Activated CD8-positive, alpha-beta memory T cell treated with anti-CD3 and anti-CD28 coated beads for 48 hours (primary cell): ENCODE measurements at places on chromosomes 7 and 10.

DNA sequence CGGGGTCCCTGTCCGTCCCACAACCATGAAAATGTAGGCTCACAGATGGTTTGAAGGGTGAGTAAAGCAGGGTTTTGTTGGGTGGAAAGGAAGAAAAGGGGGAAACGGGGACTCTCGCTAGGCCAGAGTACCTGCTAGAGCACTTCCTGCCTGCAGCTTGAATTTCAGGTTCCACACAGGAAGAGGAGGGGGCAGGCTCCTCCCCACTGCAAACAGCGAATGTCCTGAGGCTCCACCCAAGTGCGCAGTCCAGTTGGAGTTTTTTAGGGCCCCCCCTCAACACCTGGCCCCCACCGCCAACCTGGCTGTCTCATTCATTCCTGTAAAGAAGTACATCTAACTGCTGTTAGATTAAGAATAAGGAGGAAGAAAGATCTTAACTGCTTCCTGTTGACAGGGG is 414.7 kb downstream of the SH2D4B start:
- DNase-seq = no peak

DNA sequence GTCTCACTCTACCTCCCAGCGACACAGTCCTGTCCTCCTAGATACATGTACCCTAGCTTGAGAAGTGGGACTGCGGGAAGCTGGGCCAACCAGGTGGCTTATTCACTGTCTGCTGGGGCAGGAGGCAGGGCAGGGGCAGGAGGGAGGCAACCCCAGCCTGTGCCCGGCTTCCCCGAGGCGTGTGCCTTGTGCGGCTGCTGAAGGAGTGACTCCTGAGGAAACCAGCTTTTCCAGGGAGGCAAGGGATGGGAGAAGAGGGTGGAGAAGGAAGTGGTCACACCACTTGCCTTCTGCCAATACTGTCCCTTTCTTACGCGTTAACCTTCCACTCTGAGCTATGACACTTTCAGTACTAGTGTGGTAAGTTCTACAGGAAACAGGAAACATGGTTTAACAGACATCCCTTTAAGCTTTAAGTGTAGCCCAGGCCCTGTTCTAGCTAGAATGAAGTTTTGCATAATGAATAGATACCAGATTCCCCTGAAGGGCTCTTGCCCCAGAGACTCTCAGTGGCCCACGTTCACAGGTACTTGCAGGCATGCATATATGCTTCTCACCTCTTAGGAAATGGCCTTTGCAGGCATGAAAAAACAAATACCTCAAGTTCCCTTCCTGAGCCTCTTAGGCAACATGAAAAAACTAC is 40.6 kb downstream of the SYPL1 start:
- no peak for DNase-seq

- no peak for DNase-seq
Measured at GRCh38 chr10:5291501-5292195, 73.1 kb upstream of the UCN3 start.

DNA sequence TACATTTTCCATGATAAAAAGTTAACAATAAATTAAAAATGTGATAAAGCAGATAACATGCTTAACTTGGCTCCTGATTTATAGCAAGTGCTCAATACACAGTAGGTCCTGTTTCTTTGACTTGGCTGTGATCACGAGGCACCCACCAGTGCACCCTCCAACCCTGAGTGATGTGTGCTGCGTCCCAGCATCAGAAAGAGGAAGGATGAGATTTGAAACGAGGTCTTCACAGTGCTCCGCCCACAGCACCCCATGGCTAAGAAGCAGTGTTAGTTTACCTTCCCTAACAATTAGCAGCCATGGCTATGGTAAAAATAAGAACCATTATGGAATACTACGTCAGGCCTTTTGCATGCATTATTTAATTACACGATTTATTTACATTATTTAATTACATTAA is 292.0 kb upstream of the ZMIZ1 start:
- DNase-seq = no peak

DNA sequence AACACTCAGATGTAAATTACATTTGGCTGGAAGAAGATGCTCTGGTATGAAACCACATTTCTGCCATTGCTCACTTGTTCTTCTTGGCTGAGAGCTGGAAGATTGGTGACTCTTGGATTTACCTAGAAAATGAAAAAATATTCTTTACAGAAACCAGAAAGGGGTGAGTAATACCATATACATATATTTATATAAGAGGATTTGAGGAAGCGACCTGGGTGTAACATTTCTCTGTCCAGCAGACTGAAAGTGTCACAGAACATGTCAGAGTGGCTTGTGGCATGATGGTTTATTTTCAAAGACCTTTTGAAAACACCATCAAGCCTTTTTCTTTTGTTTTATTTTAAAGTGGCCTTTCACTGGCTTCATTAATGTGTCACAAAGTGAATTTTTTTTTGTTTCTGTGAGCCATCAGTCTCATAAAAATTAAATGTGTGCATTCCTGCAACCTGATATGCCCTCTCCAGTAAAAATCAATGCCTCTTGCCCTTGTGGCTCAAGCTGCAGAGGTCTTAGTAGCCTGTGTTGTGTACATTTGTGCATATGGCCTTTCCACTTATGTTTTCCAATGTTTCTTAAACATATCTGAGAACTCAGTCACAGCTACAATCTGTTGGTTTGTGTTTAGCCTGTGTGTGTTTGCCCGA is 23.5 kb downstream of the CREB5 start:
- no peak for DNase-seq

GRCh38 chr7:100892364-100893317 is 3.0 kb downstream of the ACHE start:
- DNase-seq = no peak

DNA sequence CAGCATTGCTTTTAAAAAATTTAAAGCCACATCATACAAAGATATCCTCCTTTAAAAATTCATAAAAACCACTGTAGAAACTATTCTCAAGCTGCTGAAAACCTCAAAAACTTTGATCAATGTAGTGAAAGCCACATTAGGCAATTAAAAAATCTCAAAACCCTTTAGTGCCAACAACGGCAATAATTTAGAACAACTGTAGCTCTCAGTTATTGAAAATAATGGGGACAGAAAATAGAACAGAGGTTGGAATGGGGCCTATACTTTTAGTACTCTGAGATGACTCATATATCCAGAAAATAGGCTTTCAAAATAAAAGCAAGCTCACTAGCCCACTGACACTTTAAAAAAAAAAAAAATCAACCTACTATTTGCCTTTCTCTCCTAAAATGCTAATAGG is 87.5 kb downstream of the GSAP start:
- DNase-seq = no peak

GRCh38 chr10:69335063-69335587 is 56.8 kb downstream of the HK1 start:
- no peak for DNase-seq

DNA sequence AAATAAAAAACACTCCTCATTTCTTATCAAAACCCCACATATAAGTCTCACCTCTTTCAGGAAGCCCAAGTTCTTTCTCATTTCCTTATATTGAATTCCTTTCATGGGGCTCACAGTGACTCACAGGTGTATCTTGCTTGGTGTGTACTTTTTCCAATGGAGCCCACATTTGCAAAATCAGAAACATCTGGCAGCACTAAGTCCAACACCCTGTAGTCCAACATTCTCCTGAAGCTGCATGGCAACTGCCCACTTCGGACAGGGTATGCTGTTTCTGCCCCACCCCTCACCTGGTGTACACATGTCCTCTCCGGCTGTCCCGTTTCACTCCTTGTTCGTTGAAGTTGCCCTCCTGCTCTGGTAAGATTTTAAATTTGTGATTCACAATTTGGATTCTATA is 544.1 kb downstream of the SORCS3 start:
- no peak for DNase-seq

DNA sequence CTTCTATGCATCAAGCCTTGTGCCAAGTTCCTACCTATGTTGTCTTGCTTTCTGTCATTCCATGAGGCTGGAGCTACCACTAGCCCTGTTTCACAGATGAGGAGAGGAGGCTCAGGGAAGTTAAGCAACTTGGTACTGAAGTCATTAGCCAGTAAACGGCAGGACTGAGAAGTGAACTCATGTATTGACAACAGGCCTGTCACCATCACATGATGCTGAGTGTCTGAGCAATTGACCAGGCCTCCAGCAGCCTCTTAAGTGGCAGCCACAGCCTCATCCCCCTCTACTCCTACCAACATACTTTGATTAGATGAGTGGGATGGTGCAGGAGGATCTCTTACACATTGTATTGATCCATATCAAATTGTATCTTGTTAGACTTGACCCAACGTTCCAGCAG is 317.6 kb downstream of the GRID1 start:
- DNase-seq = no peak

DNA sequence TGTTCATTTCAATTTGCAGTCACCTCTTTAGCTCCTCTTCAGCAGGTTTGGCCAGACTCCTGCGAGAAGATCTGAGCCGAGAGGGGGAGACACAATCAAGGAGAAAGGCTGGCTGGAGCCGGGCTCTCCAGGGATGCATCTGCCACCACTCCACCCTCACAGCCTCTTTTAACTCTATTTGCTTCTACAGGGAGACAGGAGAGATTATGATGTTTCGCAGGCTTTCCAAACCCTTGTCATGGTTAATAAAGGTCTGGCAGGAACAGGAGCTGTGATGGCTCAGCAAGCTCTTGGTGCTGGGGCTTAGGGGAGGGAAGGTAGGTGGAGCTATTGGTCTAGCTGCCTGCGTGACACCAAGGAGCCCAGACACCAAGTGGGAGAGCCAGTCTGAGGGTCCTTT is 448.1 kb upstream of the PODXL start:
- DNase-seq = no peak

DNA sequence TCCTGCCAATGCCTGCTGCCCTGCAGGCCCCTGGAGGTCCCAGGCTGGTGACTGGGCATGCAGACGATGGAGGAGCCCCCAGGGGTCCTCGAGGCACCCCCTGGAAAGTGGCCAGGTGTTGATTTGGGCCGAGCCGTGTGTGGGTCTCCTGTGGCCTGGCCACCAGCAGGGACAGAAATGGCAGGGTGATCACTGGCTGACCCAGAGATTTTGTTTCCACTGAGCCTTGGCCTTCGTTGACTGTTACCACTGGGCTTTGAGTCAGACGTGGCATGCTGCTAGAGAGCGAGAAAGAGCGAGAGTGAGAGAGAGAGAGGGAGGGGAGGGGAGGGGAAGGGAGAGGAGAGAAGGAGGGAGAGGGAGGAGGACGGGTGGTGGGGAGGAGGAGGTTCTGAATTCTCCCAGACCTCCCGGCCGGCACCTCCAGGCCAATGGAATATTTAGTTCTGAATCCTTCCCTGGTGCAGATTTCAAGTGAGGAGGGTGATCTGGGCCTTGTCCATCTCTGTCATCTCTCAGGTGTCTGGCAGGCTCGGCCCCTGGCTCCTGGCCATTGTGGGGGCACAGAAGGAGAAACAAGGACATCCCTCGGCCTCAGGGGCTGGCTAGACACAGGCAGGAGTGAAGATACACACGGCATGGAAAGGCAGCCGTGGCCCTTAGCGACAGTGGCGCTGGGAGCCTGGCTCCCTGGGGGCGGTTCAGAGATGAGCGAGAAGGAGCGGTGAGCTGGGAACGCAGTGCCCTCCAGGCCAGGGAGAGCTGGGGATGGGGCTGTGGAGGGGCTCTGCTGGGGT is 58.2 kb downstream of the GLRX3 start:
- DNase-seq = no peak

DNA sequence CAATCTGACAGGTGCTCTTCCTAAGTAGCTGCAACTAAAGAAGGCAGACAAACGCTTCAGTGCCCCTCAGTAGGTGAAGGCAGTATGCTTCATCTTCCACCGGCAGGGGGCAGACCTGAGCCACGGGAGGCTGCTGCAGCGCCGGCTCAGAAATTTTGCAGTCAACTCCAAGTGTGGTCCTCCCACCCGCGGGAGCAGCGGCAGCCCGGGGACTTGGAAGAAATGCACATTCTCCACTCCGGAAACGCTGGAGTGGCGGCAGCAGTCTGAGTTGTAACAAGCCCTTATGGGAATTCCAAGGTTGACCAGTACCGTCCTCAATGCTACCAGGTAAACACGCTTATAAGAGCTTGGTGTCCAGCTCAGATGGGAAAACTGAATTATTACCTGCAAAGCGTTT is 3.4 kb downstream of the IGFBP3 start:
- DNase-seq = peak; percentile 46

- DNase-seq = no peak
Measured at GRCh38 chr10:19832699-19833098, 16.5 kb downstream of the PLXDC2 start.

GRCh38 chr10:1659221-1659791 is 78.0 kb downstream of the ADARB2 start:
- no peak for DNase-seq

DNA sequence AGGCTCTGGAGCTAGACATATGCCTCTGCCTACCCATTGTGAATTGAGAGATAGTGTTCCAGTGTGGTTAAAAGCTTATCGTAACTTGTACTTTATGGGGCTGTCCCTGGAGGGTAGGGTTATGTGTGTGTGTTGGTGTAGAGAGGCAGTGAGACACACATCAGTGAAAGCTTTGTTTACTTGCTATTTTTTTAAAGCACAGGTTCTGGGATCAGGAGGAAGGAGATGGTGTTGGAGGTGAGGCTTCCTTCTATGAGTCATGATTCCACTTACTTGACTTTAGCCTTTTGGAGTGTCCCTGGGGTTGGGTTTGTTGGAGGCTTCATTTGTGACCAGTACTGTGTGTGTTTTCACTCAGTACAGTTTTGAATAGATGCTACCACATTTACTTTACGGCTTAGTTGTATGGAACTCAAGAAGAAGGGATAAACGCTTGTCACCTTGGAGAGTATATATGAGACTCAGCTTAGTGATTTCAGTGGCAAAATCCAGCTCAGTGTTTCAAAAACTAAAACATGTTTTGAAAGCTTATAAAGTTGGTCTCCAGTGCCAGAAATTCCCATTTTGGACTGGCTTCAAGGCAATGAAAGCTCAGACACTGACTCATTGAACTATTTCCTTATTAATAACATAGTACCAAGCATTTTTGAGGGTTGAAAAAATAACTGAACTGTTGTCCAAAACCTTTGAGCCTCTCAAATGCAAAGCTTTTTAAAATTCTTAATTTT is 106.2 kb downstream of the PLXDC2 start:
- no peak for DNase-seq

DNA sequence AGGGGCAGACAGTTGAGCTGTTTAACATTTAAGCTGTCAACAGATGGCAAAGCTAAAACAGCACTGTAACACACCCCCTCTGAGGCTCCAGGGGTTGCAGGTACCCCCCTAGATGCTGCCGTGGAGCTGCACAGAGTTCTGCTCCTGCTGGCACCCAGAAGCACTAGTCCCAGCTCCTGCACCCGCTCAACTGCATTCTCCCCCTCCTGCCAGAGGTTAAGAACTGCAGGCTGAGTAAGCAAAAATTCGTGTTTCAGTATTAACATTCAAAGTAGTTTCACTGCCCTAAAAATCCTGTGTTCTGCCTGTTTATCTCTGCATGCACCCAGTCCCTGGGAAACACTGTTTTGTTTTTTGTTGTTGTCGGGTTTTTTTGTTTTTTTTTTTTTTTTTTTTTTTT is 790.8 kb upstream of the KCND2 start:
- no peak for DNase-seq
